ENCODE measurements at places on chromosomes 2 and 18.

DNA sequence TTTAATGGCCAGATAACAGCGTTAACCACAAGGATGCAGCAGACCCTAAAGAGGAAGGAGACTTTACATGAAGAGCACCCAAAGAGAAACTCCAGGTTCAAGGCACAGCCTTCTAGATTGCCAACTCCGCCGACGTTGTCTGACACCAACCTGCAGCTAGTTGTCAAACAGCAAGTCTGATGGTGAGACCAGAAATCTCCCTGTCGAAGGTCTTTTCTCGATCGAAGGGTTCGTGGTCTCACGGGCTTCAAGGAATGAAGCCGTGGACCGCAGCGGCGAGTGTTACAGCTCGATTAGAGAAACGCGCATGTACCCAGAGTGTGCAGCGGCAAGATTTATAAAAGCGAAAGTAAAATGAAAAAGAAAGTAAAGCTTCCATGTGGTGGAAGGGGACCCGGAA lies 656.3 kb downstream of the XIRP2 start:
- no peak for DNase-seq

- DNase-seq, result no peak
Measured at GRCh38 chr18:22210311-22210754, 40.9 kb downstream of the GATA6 start.

DNA sequence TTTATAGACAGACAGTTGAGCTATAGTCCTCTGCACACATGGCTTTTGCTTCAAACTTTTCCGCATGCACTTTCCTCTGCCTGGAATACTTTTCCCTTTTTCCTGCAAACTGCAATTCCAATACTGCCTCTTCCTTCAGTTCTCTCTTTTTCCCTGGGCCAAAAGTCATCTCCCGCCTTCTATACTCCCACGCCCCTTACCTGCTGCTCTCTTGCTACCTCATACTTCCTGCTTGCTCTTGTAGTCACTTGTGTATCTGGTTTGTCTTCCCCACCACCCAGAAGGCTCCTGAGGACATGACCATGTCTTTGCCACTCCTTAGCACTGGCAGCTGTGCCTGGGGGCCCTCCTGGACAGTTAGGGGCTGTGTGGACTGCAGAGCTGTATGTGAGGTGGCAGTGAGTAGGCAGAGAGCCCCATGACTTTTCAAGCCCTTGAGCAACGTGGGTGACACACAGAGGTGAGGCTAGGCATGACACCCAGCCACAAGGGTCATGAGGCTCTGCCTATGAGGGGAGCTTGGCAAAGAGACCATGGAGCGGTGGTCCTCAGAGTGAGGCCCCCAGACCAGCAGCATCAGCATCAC lies 23.2 kb downstream of the SPEG start:
- peak; percentile 30 for DNase-seq

DNA sequence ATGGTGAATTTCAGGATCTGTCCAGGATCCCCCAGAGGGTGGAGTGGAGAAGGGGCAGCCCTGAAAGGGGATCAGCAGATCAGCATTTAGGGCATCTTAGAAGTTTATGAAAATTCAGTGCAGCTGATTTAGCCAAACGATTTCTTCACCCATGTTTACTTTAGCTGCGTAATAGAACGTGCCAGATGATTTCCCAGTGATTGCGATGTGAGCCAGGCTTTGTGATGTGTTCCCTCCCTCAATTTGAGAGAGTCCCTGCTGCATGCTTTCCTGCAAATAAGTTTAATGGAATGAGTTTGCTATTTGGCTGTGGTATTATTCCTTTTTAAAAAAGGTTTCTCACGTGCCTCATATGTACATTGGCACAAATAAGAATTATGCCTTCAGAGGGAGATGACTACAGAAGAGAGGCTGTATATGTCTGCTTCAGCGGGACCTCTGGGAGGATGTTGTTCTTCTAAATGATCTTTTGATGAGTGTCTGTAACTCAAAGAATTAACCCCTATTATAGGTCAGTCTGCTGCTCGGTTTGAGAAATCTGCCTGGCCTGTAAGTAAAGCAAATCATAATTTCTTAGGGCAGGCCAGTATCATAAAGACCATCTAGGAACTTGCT lies 111.9 kb downstream of the MRO start:
- DNase-seq, result no peak

DNA sequence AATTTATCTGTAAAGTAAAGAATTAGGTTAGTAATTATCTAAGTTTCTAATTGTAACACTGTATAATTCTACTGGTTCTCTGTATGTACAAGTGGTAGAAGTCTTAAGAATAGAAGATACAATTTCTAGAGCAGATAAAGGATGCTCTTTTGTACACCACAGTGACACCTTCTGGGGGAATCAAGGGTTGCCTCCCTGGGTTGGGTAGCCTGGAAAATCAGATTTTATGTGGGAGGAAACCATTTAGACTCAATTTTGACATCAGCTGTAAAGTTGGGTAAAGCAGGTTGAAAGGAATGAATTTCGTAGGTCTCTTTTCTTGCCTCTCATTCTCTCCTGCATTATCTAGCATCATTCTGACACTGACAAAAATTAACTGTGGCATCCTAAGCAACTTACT lies 354.8 kb downstream of the DCC start:
- DNase-seq, result no peak

- DNase-seq, result no peak
Measured at GRCh38 chr2:143558665-143559064, 429.4 kb downstream of the ARHGAP15 start.

- DNase-seq, result no peak
Measured at GRCh38 chr2:217520356-217521010, 482.3 kb downstream of the TNS1 start.

- no peak for DNase-seq
Measured at GRCh38 chr2:138333677-138334076, 167.9 kb upstream of the SPOPL start.

DNA sequence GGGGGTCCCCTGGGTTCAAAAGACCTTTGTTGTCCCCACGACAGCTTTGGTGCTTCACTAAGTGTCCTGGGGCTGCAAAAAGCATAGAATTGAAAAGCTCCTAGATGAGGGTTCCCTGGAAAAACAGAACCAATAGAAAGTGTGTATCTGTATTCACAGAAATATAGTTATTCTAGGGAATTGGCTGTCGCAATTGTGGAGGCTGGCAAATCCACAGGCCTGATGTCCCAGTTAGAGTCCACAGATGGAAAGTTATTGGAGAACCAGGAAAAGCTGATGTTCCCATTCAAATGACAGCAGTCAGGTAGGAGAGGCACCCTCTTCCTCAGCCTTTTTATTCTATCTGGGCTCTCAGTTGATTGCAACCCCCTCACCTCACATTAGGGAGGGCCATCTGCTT lies 65.5 kb downstream of the LONRF2 start:
- DNase-seq, result no peak

GRCh38 chr2:127094509-127095366 lies 12.2 kb downstream of the BIN1 start:
- DNase-seq, result no peak

GRCh38 chr18:51078026-51078425 lies 48.0 kb downstream of the SMAD4 start:
- DNase-seq, result no peak

DNA sequence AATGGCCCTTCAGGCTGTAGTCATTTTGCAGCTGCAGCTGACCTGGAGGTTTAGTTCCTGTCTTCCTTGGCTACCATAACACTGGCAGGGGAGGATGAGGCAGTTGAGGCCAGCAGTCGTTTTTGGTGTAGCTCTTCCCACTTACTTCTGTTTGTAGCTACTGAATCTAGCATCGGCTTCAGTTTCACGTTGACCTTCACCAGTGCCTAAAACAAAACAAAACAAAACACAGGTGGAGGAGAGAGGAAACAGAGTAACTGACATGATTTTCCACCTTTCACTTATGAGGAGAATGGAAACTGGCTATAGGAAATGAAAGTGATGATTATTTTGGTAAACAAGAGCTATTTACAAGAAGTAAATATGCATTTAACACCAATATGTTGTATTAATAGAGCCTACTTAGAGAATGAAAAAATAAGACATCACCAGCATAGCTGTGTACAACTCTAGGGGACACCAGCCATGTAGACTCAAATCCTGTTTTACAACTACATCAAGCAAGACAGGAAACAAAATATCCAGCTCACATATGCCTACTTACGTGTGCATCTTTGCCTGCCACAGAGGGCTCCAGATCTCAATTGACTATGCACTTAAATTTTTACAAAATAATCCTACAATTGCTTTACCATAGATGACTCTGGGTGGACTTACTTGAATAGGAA lies 236.9 kb downstream of the AGPS start:
- no peak for DNase-seq

DNA sequence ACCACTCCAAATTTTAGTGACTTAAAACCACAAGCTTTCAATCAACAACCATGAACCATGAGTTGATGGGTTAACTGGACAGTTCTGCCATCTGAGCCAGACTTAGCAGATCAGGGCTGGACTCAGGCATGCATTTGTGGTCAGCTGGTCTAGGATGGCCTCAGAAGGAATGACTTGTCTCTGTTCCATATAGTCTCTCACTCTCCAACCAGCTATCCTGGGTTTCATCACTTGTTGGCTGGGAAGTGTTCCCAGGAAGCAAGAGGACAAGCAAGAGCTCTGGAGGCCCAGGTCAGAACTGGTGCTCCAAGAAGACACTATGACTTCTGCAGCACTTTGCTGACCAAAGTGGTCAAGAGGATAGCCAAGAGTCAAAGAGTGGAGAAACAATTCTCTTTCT lies 17.5 kb upstream of the MAP3K20 start:
- DNase-seq, result no peak

GRCh38 chr2:143635302-143635701 lies 506.1 kb downstream of the ARHGAP15 start:
- DNase-seq, result no peak

DNA sequence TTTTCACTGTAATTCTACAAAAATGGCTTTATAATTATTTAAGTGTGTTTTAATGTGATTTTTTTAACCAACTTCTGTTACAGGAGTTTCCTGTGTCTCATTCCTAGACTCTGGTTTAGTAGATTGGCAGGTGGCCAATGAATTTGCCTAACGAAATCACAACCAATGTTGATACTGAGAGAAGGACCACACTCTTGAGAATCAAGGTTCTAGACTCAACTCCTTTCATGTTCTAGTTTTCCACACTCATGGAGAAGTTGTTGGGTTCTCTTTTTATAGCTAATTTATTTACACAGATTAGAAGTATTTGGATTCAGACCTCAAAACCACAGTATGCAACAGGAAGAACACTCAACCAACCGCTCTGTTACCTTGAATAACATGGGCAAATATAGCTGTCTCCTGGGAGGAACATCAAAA lies 22.6 kb upstream of the USP34 start:
- no peak for DNase-seq

- DNase-seq, result no peak
Measured at GRCh38 chr2:140085674-140086073, 1305.5 kb upstream of the NXPH2 start.

DNA sequence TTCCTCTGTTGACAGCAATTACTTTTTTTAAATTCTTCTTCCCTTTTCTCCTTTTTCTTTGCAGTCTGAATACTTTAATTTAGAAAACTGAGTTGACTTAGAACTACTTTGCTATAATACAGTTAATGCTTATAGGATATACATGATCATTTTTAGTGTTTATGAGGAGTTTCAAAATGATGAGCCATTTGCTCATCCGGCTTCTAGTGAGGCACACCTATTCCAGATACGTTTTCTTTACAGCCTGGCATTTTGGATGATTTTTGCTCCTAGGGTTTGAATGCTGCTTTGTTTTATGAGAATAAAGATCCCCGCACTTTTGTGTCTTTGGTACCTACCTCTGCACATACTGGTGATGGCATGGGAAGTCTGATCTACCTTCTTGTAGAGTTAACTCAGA lies 52.8 kb downstream of the EIF5B start:
- no peak for DNase-seq

- DNase-seq, result no peak
Measured at GRCh38 chr2:104678181-104678580, 175.7 kb upstream of the POU3F3 start.

DNA sequence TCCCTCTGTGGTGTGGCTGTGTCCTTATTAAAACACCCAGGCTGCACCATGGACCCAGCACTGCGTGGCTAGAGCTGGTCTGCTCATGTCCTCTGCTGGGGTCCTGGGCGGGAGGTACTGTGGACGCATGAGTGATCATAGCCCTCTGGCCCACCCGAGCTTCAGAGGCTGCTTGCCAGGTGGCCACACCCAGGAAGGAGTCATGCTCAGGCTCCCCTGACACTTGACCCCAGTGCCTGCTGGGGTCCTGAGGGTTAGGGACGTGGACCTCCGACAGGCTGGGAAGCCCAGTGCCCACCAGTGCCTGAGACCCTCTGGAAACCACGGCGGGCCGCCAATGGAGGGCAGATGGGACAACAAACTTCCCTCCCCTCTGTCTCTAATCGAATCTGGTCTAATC lies 66.3 kb upstream of the HS6ST1 start:
- no peak for DNase-seq

- DNase-seq, result no peak
Measured at GRCh38 chr2:84735389-84735788, 145.5 kb downstream of the TRABD2A start.

DNA sequence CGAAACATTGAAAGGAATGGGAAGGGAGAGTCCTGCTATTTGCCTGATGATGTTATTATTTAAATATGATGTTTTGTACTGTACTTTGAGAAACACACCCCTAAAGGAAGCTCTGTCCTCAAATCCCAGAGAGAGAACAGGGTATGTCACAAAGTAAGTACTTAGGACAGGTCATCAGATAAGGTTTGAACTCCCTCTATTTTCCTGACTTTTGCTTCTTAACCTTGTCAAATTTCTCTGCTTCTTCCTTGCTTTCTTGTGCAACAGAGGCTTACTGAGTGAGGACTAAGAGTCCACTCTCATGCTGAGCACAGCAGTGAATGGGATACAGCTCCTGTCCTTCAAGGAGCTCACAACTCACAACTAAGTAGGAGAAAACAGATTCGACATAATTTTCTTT lies 3.7 kb downstream of the DGUOK start:
- no peak for DNase-seq

DNA sequence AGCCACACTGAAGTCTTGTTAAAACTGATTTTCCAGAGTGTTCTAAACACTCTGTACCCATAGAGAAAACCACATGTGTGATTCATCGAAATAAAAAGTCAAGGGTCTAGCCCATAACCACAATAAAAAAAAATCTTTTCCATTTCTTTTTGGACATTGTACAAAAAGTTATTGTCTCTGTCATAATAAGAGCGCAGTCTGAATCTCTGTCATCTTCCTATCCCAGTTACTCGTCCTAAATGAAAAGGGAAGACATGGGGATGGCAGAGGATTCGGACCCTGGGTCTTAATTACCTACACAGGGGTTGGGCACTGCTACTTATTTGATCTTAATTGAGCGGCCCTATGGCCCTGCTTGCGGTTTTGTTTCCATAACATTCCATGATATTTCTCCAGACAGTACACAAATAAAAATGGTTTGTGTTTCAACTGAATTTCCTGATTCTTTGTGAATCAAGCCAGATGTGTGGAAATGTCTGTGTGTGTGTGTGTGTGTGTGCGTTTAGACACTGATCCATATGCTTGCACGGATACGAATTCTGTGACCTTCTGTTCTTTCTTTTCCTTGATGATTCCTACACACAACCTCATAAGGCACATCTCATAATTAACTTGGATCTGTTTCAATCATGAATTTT lies 133.4 kb upstream of the SPATS2L start:
- DNase-seq, result no peak

- DNase-seq, result peak; percentile 94
Measured at GRCh38 chr2:42795841-42796301, 3.5 kb upstream of the HAAO start.

GRCh38 chr2:118845522-118846441 lies 1.7 kb downstream of the EN1 start:
- no peak for DNase-seq

Measured in SJCRH30 (cell line).